Kidney glomerular epithelial cell (primary cell): ENCODE measurements at places on chromosomes 3 and 15.

- DNase-seq, result no peak
Measured at GRCh38 chr15:70480196-70480856, 283.0 kb downstream of the UACA start.

- DNase-seq, result no peak
Measured at GRCh38 chr3:80051602-80051962, 283.8 kb upstream of the ROBO1 start.

GRCh38 chr15:89009080-89009479 is 79.2 kb upstream of the ABHD2 start:
- DNase-seq, result no peak

GRCh38 chr3:180571831-180572598 is 29.9 kb upstream of the TTC14 start:
- DNase-seq, result no peak

GRCh38 chr3:124883766-124884473 is 3.2 kb downstream of the ITGB5 start:
- no peak for DNase-seq
